ENCODE measurements at places on chromosomes 12 and 14. TPM values are rescaled to one million over a fixed set of nuclear protein-coding genes. Genes with fewer than 3 reads are reported as not detected.
A peak's percentile ranks its signal among the peaks of the same experiment; 100 is the strongest.

DNA sequence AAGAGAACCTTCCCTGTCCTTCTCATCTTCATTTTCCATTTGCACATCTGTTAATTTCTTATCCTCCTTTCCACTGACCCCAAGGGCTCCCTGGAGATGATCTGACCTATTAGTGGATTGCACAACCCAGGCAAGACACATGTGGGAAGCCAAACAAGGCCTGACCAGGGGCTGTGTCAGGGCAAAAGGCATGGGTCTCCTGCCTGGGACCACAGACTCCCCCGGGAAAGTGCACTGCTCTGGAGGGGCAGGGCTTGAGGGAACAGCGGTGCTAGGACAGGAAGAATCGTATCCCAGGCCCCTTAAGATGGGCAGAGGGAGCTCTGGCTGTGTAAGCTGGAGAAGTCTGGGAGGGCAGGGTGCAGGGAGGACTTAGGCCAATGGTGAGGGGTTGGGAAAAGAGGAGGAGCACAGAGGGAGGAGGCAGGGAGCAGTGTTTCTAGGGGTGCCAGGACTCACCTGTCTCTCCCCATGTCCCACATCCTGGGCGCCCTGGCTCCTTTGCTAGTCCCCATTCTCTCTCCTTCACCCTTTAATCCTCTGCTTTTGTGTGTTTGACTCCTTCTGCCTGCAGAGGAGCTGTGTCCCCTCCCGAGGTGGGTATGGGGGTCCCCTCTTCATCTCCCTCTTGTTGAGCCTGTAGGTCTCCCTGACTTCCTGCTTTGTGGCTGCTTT, 25.3 kb downstream of the PLEKHG3 start:
- DNase-seq: no peak

DNA sequence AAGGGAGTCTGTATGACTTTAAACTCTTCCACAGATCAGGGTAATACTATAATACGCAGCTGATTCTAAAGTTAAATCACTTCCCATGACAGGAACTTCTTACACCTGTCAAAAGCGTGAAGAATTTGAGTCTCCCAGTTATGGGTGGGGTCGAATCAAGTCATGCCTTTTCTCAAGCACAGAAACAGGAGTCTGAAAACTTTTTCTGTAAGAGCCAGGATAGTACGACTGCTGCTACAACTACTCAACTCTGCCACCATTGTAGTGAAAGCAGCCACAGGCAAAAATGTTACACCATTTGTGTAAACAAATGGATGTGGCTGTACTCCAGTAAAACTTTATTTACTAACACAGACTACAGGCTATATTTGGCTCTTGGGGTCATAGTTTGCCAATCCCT, 90.3 kb downstream of the DUSP6 start:
- no peak for DNase-seq

DNA sequence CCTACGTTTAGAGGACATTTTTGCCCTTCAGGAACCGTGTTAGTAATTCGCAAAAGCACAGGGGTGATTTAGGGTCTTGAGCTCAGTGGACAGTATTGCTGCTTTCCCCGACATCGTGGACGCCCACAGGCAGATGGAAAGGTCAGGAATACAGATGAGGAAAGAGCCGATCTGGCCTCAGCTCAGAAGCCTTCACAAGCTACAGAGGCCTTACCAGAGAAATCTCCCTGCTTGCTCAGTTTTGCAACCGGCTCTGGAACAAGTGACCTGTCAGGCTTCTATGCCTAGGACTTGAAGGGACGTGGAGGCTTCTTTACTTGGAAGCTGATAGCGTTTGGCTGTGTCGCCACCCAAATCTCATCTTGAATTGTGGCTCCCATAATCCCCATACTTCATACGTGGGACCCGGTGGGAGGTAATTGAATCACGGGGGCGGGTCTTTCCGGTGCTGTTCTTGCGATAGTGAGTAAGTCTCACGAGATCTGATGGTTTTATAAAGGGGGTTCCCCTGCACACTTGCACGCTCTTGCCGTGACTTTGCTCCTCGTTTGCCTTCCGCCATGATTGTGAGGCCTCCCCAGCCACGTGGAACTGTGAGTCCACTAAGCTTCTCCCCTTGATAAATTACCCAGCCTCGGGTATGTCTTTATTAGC, 332.5 kb downstream of the MED13L start:
- no peak for DNase-seq

DNA sequence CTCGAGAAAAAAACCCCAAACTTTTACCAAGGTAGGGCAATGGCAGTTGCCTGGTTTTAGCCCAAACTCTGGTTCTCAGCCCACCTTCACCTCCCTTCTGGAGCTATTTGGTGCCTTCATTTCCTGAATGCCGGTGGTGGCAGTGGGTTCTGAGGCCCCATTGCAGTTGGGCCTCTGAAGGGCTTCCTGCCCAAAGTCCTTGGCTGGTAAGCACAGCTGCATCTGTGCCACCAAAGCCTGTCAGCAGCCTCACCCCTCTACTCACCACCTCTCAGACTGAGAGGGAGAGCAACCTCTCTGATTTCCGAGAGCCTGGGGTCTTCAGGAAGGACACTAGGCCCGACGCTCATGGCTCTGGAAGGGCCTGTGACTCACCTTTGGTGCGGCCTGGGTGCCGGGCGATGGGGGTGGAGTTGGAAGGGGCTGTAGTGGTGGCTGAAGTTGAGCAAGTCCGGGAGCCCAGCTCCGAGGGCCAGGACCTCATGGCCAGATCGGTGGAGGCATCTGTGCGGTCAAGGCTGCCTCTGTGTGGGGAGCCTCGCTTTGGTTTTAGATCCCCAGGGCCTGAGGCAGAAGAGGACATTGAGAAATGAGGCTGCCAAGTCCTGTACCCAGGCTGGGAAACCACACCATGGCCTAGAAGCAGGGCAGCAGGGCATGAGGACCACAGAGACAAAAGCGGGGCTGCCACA, 38.6 kb upstream of the GPR68 start:
- DNase-seq: no peak

GRCh38 chr12:15962760-15963159, 51.6 kb downstream of the DERA start:
- DNase-seq: no peak

GRCh38 chr12:24922090-24922489, 26.8 kb downstream of the BCAT1 start:
- DNase-seq: no peak

GRCh38 chr12:67599691-67600090, 48.9 kb upstream of the DYRK2 start:
- DNase-seq: no peak

DNA sequence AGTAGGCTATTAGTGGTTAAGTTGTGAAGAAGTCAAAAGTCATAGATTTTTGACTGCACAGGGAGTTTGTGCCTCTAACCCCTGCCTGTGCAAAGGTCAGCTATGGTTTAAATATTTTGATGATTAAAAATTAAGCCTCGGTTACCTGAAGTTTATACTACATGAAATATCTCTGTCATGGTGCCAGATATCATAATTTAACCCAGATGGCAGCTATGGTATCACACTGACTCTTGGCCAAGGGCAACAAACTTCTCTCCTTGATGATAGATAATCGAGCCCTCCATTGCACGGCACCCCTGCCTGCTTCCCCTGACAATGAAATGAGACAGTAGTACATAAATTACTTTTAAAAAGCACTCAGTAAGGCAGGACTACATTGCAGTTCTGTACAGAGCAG, 80.8 kb downstream of the SLC35F4 start:
- no peak for DNase-seq

GRCh38 chr14:66152747-66153146, 333.4 kb upstream of the CCDC196 start:
- DNase-seq: peak; percentile 74

- no peak for DNase-seq
Observed at GRCh38 chr14:104169005-104169698, 30.8 kb downstream of the KIF26A start.

GRCh38 chr12:7868391-7868790, 4.3 kb downstream of the SLC2A14 start:
- DNase-seq: no peak

GRCh38 chr14:20490563-20490962, 14.8 kb upstream of the RNASE10 start:
- no peak for DNase-seq

DNA sequence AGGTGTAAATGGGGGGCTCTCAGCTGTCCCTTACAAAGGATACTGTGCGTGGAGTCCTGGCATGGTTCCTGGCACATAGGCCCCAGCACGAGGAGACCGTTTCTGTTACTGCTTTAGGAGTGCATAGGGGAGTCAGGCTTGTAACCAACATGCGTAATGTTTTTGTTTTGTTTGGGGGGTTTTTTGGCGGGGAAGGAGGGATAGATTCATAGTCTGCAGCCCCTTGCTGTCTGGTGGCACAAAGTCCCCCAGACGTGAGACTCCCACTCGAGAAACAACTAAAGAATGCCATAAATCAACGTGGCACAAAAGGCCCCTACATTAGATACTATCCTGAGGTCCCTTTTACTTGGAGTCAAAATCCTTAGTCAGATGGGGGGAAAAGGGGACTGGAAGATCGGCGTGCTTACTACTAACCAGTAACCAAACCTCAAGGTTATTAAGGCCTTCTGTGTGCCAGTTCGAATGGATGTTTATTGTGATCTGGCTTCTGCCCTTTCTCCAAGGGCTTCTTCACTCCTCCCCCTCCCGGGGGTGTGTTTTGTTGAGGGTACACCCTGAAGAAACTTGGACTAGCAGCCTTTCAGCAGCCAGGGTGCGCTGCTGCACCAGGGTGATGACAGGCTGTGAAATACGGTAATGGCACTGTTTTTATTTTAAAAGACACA, 874 bp downstream of the ISCU start:
- peak; percentile 85 for DNase-seq

DNA sequence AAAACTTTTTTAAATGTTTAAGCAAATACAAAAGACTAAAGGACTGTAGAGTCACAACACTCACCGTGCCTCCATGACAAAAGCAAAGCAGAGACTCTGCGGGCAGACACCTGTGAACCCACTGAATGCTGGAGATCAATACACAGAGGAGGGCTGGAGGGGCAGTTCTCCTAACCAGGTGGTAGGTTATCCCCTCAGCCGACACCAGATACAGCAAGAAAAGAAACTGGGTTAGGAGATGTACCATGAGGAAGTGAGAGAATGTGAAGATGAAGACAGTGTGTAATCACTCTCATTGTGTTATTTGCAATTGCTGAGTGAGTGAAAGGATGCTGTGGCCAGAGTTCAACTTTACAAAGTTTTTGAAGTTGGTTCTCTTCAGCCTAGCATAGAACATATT, 480.3 kb downstream of the BCL11B start:
- DNase-seq: no peak

GRCh38 chr12:131471271-131471905, 239.5 kb upstream of the SFSWAP start:
- no peak for DNase-seq

DNA sequence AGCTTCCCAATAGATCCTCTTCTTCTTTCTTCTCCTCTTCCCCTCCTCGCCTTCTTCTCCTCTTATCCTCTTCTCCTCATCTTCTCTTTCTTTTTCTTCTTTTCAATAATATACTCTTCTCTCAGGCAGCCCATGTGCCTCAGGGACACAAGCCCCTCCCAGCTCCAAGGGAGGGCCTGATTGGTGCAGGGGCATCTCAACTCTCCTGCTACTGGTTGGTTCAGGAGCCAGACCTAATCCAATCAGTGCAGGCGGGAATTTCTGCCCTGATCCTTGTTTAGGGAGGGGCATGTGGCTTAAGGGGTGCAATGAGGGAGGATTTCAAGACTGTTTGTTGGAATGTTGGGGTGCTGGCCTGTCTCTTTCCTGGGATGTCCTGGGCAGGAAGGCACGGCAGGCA, 9.0 kb downstream of the SERPINA12 start:
- no peak for DNase-seq

GRCh38 chr12:132154341-132154761, 10.1 kb downstream of the NOC4L start:
- no peak for DNase-seq

- DNase-seq: no peak
Observed at GRCh38 chr12:125519026-125519651, 453.9 kb downstream of the AACS start.

GRCh38 chr12:118102609-118103008, 1.2 kb downstream of the VSIG10 start:
- no peak for DNase-seq

DNA sequence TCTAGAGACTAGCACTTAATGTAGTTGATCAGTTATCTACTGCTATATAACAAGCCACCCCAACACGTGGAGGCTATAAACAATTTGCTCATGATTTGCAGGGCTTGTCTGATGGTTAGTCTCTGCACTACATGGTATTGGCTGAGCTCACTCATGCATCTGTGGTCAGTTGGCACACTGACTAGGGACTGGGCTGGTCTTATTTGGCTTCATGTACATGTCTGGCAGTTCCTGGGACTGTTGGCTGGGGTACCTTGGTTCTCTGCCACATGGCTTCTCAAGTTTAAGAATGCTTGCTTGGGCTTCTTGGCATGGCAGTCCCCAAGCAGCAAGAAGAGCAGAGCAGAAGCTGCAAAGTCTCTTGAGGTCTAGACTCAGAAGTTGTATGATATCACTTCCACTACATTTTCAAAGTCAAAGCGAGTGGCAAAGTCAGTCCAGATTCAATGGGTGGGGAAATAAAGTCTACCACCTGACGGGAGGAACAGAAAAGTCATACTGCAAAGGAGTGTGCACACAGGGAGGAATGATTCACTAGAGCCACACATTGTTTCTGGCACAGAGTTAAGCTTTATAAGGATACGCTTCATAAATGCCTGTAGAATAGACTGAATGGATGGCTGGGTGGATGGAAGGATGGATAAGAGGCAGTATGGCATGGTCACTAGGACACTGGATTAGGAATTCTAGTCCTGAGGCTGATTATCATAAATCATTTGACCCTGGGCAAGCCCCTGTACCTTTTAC, 44.8 kb upstream of the PTHLH start:
- no peak for DNase-seq

Gene JAG2
- 10.2 TPM for polyA plus RNA-seq

Gene NRDE2
- polyA plus RNA-seq: 19.9 TPM

Gene TAS2R9
- not detected for polyA plus RNA-seq

Gene NUAK1
- 9.7 TPM for polyA plus RNA-seq

Gene GPR84
- polyA plus RNA-seq: 0.19 TPM

Gene GARIN6
- 0.12 TPM for polyA plus RNA-seq

Gene KRT2
- polyA plus RNA-seq: not detected

Gene COCH
- 3.7 TPM for polyA plus RNA-seq

All from renal pelvis (tissue), 12 donors.